ENCODE measurements at places on chromosomes 2 and 18.

DNA sequence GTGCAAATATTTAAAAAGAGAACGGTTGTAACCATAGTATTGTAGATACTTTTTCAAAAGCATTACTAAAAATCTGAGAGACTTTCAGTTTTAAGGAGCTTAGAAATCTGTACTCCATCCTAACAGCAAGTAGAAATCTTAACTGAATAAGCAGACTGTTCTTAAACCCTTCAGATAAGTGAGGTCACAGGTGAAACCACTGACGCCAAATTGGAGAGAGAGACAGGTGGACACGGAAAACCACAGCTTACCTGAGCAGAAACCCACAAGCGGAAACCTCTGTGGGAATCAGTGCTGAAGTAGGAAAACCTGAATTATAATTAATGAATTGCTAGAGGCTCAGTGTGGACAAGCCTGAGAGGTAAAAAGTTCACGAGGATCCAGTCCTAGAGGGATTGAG lies 959.4 kb upstream of the CELF4 start:
- DNase-seq: no peak

DNA sequence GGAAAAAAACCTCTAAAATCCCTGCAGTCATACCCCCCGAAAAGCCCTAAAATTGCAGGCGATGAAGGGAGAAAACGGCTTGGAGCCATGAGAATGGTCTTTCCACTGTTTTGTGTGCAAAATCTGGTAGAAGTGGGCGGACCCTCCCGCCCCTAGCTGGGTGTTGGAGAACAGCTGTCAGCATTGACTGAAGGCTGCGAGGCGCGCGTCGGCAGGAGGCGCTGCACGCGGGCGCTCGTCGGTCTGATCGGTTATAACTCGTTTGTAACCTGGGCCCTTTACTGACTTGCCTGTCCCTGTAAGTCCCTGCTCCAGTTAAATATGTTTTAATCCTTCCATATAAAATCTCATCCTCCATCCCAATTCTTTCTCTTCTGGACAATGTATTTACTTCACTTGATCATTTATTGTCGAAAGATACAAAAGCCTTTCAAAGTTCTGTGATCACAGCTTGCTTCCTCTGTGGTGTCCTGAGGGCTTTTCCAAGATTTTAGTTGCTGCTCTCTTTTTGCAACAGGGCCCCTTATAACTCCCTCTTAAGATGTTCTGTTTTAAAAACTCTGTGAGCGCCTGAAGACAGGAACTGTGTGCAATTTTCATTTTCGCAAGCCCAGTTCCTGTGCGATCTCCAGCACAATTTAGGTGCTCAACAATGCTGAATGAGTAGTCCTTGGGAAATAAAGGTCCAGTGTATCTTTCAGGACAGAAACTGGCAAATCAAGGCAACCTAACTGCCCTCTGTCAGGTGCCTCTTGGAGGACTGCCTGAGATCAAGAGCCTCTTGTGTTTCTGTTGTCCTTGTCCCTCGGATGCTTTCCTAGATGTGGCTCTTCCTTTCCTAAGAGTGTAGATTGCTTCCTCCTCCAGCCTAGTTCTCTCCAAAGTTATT lies 918 bp upstream of the HNRNPLL start:
- DNase-seq: no peak

DNA sequence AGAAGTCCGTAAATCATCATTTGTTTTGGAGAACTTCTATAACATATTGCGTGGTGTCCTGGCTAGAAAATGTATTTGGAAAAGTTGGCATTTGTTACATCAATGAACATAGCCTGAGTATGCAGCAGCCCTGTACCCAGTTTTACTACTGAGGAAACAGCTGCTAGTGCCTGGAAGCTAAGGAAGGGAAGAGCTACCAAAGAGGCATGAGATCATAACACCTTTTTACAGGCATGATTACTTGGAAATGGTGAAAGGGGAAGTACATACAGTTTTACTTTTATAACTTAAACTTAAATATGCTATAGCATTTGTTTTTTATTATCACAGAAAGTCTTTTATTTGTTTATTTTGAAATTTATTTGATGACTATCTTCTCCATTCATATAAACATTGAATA lies 128.4 kb upstream of the MC4R start:
- no peak for DNase-seq

- no peak for DNase-seq
Measured at GRCh38 chr2:162166745-162167144, 14.7 kb upstream of the GCG start.

DNA sequence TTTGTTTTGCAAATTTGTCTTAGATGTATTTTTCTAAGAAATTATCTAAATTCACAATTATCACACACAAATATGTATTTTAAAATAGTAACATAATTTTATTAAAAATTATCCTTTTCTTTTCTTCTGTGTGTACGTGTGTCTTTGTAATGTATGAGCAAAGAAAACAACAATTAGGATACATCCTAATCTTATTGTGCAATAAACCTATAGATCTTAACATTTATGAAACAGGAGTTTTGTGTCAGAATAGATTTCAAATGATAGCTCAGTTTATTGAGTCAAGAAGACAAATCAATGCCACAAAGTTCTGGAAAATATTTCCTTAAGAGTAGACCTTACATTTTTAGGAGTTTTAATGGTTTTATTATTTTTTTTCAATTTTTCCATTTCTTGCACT lies 212.2 kb downstream of the KCNJ3 start:
- DNase-seq: no peak

GRCh38 chr2:236587861-236588815 lies 18.5 kb downstream of the ACKR3 start:
- no peak for DNase-seq

GRCh38 chr2:161571051-161571429 lies 53.2 kb upstream of the SLC4A10 start:
- DNase-seq: no peak

DNA sequence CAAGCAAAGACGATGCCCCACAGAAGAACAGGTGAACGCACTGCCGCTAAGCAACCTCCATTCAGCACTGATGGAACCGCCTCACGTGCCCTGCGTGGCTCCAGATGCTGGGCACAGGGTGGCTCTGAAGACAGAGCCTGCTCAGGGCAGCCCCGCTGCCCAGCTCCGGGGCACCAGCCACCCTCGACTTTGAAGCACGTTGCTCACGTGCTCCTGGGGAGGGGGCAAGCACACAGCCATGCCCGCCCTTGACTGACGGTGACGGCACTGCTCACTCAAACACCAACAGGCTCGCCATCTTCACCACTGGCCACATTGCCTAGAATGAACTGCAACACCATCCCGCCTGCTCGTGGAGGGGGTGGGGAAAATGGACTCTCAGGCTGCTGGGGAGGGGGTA lies 251.3 kb downstream of the HDAC4 start:
- DNase-seq: no peak

DNA sequence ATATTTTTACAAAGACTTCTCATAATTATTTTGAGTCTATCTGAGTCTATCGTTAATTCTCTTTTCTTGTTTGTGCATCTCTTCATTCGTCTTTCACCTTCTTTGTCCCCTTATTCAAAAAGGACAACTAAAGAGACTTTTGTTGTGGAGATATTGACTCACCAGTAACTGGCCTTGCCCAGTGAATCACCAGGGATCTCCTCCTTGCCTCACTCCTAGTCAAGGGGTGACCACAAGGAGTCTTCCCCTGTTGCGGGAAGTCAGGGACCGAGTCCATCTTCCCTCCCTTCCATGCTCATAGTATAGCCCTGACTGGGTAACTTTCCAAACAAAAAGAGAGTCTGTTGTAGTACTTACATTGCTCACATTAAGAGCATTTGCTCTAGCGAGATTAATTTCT lies 158.9 kb downstream of the NEB start:
- DNase-seq: no peak

DNA sequence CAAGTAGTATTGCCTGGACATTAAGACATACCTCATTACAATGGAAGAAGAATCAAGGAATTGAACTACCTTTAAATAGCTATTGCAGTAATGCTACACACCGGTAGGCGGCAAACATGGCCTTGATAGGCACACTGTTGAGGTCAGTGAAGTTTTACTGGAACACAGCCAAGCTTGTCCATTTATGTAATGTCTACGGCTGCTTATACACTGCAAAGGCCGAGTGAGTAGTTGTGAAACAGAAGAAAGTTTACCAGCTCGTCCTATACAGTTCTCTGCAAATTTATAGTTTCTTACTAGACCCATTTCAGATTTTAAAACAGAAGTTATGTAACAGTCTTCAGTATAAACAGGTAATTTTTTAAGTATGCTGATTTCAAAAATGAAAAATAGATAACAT lies 38.8 kb downstream of the PPP4R1 start:
- DNase-seq: peak; percentile 99

- DNase-seq: no peak
Measured at GRCh38 chr18:44452346-44452745, 228.3 kb upstream of the SETBP1 start.

DNA sequence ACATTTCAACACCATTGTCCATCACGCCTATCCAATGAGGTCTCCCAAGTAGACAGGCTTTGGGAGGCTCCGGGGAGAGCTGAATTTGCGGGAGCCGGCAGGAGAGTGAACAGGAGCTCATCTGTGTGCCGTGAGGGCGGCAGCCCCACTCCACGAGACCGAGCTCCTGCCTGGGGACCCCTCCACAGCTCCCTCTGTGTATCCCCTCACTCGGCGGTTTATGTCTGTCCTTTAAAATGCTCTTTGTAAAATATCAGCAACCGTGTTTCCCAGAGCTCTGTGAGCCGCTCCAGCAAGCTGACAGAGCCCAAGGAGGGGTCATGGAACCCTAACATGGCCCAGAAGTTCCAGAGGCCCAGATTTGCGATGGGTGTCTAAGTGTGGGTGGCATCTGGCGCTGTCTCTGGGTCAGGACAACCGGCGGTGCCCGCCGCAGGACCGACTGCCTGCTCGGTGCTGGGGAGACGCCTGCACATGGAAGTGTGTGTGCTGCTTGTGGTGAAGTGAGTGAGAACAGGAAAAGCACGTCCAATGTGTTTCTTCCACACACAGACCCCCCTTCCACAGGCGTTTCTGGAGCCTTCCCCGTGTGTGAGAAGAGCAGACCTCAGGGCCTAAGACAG lies 34.8 kb downstream of the SLC66A2 start:
- no peak for DNase-seq

DNA sequence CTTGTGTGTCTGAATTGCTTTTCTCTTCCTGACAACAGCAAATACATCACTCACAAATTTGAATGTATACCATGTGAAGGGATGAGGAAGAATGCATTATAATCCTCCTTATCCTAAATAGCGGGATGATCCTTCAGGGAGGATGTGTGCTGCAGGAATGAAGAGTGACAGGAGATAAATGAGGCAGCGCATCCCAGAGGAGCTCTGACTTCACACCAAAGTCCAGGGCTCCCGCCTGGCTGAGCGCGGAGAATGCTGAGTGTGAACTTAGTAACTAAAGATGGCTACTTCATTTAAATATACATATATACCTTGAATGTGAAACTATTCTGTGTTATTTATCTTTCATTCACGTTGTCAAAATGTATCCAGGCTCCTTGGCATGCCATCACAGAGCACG lies 145.2 kb upstream of the TPO start:
- DNase-seq: no peak

GRCh38 chr2:240060977-240061591 lies 7.8 kb upstream of the OR6B3 start:
- peak; percentile 22 for DNase-seq

- no peak for DNase-seq
Measured at GRCh38 chr18:80105369-80106167, 3.5 kb upstream of the ADNP2 start.

- DNase-seq: no peak
Measured at GRCh38 chr18:22688877-22689496, 244.1 kb upstream of the RBBP8 start.

DNA sequence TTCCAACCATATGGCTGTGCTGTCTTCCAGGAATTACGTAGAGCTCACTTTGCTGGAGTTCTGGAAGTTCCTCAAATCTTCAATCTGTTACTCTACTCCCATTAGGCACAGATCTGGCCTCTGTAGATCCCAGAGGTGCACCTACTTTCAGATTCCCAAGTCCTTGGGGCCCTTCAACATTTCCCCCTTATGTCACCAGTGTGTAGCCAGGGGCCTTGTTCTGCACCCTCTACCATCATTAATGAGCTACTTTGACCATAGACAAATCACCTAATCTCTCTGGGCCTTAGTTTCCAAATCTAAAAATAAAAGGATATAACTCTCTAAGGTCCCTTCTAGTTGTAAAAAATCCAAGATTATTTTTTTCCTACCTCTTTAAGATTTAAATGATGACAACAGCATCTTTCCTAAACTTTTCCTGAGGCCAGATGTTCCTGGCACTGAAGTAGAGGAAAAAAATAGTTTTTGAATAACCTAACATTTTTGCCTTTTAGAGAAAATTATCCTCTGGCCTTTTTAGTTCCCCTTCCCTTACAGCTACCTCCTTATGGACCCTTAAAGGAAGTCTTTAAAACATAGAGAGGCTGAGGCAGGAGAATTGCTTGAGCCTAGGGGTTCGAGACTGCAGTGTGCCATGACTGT lies 31.0 kb upstream of the WIPF1 start:
- DNase-seq: no peak

- no peak for DNase-seq
Measured at GRCh38 chr2:55431982-55432627, 12.4 kb upstream of the CCDC88A start.

DNA sequence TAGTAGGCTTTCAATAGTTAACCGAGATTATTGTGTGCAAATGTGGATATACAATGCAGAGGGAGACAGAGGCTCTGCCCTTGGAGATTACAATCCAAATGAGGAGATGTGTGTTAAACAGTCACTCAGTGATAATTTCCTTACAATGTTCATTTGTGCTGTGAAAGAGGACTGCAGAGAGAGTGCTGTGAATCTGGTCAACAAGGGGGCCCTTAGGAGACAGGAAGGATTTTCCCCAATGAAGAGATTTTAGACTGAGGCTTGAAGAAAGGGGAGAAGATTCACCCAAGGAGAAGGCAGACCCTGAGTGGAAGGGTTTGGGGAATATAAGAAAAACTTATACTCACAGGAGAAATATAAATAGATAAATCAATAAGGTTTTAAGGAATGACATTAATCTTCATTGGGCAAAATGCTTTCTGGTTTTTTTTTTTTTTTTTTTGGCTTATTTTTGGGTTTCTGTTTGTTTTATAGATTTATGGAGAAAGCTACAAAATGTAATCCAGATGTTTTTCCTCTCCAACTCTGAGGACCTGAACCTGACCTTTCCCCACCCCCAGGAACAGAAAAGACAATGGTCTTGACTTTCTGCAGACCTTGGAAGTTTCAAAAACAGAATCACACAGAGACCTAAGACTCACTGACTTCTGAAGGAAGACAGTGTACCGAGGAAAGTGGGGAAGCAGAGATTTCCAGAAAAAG lies 151.3 kb upstream of the SERPINE2 start:
- no peak for DNase-seq

GRCh38 chr18:69854455-69854854 lies 93.2 kb downstream of the CD226 start:
- DNase-seq: no peak

Data from glomerular endothelial cell (primary cell).